ENCODE measurements at places on chromosomes 7 and 10.
A peak's percentile ranks its signal among the peaks of the same experiment; 100 is the strongest.

- DNase-seq, result no peak
These were observed 742.3 kb downstream of the TNS3 start for GRCh38 chr7:46839651-46840050.

DNA sequence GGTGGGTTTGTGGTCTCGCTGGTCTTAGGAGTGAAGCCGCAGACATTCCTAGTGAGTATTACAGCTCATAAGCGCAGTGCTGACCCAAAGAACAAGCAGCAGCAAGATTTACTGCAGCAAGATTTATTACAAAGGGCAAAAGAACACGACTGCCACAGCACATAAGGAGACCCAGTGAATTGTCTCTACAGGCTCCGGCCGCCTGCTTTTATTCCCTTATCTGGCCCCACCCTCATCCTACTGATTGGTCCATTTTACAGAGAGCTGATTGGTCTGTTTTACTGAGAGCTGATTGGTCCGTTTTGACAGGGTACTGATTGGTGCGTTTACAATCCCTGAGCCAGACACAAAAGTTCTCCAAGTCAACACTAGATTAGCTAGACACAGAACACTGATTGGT, 82.1 kb downstream of the VIPR2 start:
- no peak for DNase-seq

- DNase-seq, result no peak
These were observed 328.8 kb upstream of the MAGI2 start for GRCh38 chr7:79782256-79782655.

GRCh38 chr10:130301021-130301892, 165.1 kb downstream of the GLRX3 start:
- DNase-seq, result peak; percentile 34

DNA sequence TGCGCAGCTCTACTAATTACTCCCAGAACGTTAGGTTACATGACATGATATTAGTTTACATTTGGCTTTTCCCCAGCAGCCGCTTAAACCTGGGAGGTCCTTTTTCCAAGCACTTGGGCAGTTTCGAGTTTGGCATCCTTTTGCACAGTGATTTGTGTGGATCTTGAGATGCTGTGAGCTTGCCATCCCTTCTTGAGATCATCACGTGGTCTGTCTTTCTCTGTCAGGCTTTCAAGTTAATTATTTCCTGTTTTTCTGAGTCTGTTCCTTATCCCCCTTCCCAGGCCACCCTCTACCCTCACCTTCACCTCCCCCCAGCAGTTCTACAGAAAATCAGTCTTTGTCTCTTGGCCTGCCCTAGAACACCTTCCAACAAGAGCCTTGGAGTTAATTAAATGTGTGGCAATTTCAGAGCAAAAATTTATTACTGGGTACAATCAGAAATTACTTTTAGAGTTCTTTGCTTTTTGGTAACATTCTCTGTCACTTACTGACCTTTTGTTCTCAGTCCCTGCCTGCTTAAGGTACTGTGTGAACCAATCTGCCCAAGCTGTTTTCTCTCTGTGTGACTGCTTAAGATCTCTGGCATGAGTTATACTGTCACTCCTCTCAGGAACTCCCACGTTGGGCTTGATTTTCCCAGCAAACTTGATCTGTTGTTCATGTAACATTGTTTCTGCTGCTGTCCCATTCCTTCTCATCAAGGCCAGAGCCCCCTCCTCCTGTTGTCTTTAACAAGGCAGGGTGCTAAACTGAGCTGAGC, 3.1 kb upstream of the SLF2 start:
- no peak for DNase-seq

DNA sequence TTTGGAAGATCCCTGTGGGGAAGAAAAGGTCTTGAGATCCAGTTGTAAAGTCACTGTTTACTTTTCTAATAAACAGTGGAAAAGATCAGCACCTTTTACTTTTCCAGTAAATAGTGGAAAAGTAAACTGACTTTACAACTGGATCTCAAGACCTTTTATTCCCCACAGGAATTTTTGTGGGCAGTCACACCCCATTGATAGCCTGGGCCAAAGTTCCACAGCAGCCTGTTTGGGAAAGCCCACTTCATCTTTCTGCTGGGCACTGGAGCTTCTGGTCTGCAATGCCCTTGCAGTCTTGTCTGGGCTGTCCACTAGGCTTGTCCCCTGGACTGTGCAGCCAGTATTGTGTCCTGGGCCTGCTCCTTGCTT, 50.2 kb downstream of the ADCY1 start:
- DNase-seq, result no peak

GRCh38 chr7:53383131-53383530, 347.7 kb downstream of the POM121L12 start:
- no peak for DNase-seq

- no peak for DNase-seq
These were observed 271.2 kb downstream of the ARHGAP12 start for GRCh38 chr10:31657434-31657872.

DNA sequence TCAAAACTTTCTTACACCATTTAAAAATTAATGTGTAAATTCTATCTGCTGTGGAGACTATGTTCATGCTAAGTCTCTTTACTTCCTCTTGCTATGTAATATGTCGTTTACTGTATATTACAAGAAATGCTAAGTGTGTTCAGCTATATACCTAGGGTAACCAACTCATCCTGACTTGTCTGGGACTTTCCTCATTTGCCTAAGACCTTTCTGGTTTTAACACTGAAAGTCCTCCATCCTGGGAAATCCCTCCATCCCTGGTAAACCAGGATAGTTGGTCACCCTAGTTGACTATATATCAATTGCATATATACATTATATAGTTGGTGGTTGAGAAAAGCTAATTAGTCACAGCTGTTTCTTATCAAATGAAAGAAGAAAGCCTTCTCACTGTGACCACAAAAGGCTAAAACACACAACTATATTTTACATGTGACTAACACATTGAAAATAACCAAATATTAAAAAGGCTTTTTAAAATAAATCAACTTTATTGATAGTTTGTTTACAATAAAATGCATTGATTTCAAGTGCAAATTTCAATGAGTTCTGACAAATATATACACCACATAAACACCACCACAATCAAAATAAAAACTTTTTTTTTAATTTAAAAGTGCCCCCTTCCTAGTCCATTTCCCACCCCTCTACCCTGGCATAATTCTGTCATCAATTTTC, 167.7 kb upstream of the INHBA start:
- no peak for DNase-seq

- no peak for DNase-seq
These were observed 216.9 kb upstream of the PPP2R2D start for GRCh38 chr10:131683941-131684340.

GRCh38 chr7:109282726-109283125, 713.1 kb downstream of the DNAJB9 start:
- DNase-seq, result no peak

DNA sequence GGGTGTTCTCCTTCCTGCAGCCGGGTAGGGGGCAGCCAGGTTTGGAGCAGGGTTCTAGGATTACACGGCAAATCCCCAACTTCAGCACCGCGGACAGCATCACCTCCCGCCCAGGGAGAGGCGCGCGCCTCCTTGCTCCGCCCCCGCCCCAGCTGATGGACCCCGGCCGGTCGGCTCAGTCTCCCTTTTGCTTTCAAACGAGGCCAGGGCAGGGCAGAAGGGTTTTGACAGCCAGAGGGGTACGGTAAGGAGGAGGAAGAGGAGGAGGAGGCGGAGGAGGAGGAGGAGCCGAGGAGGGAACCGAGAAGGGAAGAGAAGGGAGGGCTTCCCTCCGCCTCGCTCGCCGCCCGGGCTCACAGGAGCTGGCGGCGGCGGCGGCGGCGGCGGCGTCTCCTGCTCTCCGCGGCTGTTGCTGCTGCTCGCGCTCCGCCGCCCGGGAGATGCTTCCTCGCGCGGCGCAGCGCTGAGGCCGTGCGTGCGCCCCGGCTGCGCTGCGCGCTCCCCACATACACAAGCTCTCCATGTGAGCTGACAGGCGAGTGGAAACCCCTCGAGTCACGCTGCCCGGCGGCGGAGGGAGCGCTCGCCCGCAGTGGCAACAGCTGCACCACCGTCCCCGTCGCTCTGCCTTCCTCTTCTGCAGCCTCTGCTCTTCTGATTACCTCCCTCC, 615 bp upstream of the CNTNAP2 start:
- peak; percentile 42 for DNase-seq

- peak; percentile 17 for DNase-seq
These were observed 444.7 kb downstream of the DGKB start for GRCh38 chr7:14457568-14458453.

DNA sequence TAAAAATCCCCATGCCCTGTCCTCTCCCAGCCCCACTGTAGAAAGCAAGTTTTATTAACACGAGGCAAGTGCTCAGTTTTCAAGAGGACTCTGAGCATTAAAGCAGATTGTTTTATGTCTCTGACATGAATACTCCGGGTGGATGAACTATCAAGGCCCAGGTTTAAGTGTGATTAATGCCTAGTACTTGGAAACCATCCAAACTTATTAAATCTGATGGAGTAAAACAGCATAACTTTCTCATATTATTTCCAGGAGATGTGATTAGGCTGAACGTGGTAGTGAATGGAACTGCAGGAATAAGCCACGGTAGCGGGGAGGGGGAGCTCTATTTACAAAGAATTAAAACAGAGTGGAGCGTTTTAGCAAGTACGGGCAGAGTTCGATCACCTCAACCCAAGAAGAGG, 144.2 kb upstream of the RNF32 start:
- no peak for DNase-seq

- no peak for DNase-seq
These were observed 51.3 kb downstream of the PWWP2B start for GRCh38 chr10:132448248-132448731.

DNA sequence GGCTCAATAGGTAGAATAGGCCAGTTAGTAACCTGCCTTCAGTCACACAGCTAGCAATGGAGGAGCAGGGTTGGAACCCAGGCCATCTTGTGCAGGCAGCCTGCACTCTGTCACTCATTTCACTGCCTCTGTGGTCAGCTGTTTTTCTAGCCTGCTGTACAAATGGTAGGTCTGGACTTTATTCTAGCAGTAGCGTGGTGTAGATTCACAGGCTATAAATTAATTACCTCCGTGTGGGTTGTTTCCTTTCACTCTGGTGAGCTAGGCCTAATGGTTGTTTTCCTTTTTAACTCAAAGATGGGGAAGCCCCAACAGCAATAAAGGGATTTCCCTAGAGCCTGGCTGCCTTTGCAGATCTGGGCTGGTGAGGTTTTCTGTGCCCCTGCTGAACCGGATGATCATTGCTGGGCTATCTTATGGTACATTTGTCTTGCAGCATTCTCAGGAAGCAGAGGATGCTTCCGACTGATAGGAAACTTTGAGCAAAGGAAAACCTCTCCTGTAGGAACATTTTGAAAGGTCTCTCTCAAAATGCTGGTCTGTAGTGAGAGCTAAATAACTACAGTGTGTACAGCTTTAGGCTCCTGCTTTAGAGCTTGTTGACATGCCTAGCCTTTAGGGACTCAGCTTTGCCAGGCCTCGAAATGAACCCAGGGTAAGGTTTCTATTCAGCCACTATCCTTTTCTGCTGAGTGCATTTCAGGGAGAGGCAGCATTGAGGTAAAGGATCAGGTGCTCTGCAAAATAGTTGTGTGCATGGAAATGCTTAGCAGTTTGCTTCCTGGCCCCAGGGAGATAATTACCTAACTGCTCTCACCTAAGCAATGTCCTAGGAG, 157.4 kb downstream of the ST7 start:
- DNase-seq, result peak; percentile 10

DNA sequence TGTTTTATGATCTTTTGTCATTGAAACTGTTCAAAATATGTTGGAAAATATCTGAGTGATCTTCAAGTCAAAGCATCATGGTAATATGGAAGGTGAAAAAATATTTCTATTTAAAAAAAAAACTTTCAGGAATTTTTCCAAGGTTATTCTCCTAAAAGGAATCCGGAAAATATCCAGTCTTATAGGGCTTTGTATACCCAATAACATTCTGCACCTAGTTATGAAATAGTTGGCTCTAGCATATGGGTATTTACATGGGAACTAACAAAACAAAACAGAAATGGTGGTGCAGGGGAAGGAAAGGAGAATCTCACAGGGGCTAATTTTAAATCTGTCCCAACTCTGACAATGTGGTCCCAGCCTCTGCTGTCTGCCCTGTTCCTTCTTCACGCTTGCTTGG, 167.1 kb upstream of the RHEB start:
- no peak for DNase-seq

DNA sequence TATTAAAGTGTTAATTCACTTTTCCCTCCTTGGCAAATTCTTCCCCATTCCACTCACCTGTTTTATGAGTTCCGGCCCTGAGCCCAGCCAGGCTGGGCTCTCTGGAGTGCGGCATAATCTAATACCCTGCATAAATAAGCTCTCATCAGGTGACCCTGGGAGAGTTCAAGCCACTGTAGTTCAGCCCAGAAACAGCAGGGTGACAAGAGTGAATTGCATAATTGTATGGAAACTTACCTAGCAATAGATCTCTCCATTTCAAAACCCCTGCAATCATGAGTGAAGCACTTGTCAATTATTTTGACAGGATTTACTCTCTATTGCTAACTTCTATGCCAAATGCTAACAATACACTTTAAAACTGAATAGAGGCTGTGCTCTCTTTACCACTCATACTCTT, 94.7 kb downstream of the OSBPL3 start:
- DNase-seq, result no peak

DNA sequence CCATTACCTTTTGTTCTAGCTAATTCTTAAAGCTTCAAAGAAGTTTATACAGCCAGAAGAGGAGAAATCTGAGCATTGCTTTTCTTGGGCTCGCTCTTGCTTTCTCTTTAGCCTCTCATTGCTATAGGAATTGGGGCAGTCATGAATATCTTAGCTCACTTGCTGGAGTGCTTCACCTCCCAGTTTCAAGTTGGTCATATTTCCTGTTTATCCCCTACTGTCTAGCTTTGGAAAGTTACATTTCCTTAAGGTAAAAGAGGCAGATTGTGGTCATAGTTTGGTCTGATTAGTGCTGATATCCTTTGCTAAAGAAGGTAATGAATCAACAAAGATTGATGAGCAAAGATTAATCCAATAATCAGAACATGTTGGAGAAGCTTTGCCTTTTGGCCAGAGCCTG, 77.7 kb upstream of the GLI3 start:
- DNase-seq, result no peak

DNA sequence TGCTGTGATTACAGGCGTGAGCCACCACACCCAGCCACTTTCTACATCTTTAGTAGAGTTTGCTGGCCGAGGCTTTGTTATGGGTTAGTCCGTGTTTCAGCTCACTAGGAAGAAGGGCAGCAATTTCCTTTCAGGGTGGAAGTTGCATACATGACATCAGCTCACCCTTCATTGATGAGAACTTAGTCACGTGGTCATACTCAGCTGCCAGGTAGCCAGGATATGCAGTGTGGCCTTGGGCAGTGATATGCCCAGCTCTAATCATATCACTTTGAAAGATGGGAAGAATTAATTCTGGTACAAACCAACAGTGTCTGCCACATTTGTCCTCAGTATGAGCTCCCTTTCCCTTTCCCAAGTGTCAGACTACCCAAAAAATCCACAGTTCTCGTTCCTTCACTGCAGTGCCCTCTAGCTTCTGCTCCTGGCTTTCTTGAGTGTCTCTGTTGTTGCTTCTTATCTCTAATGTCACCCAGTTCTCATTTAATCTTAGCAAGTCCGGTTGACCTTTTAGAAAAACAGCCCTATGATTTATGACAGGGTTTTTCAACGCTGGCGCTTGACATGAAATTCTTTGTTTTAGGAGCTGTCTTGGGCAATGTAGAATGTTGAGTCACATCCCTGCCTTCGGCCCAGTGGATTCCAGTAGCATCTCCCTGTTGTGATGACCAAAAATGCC, 108.7 kb upstream of the ITGB1 start:
- DNase-seq, result no peak
